ENCODE measurements at places on chromosomes 7 and 10.

GRCh38 chr10:23432639-23433038 lies 6.2 kb upstream of the OTUD1 start:
- DNase-seq: no peak

GRCh38 chr10:4033341-4033896 lies 248.4 kb upstream of the KLF6 start:
- no peak for DNase-seq

- DNase-seq: no peak
Measured at GRCh38 chr7:88919478-88920131, 124.1 kb upstream of the TEX47 start.

- DNase-seq: no peak
Measured at GRCh38 chr10:66982792-66983474, 57.1 kb downstream of the LRRTM3 start.

DNA sequence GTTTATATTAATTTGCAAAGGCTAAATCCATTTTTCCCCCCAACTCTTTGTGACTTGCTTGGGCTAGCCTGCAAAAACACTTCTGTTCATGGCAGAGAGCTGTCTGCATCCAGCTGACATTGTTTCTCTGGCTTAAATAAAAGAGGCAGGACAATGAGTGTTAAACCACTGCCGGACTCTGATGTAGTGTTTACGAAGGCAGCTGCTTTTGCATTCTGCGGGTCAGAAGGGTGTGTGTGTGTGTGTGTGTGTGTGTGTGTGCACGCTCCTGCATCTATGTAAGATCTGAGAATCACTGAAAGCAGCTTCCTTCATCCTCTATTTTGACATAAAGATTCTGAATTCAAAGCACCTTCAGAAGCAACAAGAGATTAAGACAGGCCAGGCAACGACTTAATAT lies 28.3 kb downstream of the NRP1 start:
- no peak for DNase-seq

DNA sequence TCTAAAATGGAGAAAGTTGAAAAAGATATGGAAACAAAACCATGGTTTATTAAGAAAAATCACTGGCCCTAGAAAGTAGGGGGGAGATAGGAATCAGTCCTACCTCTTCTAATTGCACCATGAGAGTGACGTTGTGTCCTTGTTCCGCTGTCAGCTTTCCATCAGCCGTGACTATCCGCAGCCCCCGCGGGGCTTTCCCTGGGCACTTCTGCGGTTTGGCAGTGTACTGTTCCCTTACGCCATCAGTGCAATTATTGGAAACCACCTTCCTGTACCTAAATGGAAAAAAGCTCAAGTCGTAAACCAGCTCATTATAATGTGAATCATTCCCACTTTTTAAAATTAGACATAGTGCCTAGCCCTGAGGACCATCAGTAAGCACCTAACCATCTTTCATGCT lies 512.2 kb downstream of the SORCS1 start:
- DNase-seq: no peak

- DNase-seq: no peak
Measured at GRCh38 chr7:16014031-16014430, 327.5 kb upstream of the MEOX2 start.

- DNase-seq: no peak
Measured at GRCh38 chr7:29884399-29885272, 78.3 kb downstream of the WIPF3 start.
